Central memory CD4-positive, alpha-beta T cell (primary cell): ENCODE measurements at places on chromosomes 13 and 19.

GRCh38 chr13:31588316-31588715 is 151.0 kb upstream of the RXFP2 start:
- no peak for DNase-seq

DNA sequence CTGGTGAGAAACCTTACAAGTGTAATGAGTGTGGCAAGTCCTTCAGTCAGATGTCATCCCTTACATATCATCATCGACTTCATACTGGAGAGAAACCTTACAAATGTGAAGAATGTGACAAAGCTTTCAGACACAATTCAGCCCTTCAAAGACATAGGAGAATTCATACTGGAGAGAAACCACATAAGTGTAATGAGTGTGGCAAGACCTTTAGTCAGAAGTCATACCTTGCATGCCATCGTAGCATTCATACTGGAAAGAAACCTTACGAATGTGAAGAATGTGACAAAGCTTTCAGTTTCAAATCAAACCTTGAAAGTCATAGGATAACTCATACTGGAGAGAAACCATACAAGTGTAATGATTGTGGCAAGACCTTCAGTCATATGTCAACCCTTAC is 13.6 kb upstream of the ZNF765 start:
- no peak for DNase-seq

- no peak for DNase-seq
These were observed 62.3 kb downstream of the ZNF627 start for GRCh38 chr19:11659612-11660011.

DNA sequence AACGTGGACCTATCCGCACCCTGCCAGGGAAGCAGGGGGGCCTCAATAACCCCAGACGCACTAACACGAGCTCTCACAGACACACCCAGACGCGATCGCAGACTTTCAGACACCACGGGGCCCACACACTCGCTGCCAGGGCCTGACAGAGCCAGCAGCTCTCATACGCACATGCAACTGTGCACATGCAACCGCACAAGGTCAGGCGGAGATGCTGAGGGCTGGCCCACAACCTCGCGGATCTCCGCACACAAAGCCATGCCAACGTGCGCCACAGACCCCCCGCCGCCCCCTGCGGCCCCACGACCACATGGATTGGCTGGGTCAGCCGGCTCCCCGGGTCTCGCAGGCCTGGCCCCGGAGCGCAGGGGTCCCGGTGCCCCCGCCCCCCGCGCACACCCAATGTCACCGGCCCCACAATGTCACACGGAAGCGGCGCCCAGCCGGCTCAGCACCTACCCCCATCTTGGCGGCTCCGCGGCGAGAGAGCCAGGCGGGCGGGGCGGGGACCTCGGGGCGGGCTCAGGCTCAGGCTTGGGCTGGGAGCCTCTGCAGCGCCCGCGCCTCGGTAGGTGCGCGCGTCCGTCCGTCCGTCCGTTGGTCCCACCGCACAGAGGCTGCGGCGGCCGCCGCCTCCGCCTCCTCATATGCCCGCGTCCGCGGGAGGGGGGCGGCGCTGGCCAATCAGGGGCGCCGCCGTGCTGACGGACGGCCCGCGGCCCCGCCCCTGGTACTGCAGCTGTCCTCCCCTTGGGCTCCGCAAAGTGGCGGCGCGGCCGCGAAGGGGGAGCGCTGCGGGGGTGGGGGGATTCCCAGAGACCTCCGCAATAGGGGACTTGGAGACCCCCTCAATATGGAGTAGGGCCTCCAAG is at the start of gene ATP1A3:
Gene ATP1A3 (minus strand): TSS at position 619 of the 872 bp plus-strand sequence. CDS start 154 bp downstream, at position 465.
- DNase-seq: peak; percentile 51

DNA sequence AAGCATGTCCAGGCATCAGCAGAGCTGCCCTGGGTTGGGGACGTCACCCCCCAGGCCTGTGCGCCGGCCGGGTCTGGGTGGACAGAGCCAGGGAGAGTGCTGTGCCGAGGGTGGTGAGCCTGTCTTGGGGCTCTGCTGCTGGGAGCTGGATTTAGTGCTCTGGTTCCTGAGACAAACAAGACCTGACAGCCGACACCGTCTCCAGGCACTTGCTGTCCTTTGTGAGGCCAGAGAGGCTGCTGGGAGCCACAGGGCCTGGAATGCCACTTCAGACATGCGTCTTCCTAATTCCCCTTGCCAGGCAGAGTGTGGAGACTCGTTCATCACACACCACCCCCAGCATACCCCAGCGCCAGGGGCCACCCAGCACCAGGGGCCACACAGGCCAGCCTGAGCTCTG is 165.8 kb downstream of the KDM4B start:
- no peak for DNase-seq

DNA sequence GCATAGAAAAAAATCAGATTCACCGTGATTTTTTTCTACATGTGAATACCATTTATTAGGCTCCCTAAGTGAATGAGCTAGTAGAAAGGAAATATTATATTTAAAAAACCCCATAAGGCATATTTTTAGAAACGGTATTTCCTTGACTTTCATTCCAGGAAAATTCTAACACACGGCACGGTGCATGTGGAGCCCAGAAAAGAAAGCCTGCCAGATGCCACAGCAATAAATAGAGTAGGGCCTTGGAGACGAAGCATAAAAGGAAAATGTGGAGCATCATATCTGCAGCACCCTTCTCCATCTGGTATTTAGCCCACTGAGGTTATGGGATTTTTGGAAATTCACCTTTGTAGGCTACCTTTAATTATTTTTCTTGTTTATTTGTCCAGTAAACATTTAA is 314.4 kb downstream of the ENOX1 start:
- no peak for DNase-seq

DNA sequence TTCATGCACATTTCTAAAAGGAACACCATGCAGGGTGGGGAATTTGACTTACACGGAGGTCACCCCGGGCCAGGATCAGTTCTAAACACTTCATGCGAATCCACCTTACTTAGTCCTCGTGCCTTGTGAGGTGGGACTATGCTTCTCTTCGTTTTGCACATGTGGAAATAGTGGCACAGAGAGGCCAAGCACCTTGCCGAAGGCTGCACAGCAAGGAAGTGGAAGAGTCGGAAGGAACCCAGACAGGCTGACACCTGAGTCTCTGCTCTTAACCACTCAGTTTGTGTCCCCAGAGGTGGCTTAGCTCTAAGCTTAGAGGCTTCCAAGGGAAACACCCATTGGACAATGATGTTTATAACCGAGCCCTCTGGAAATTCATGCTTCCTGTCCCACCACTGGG is 150.1 kb downstream of the CACNA1A start:
- no peak for DNase-seq

DNA sequence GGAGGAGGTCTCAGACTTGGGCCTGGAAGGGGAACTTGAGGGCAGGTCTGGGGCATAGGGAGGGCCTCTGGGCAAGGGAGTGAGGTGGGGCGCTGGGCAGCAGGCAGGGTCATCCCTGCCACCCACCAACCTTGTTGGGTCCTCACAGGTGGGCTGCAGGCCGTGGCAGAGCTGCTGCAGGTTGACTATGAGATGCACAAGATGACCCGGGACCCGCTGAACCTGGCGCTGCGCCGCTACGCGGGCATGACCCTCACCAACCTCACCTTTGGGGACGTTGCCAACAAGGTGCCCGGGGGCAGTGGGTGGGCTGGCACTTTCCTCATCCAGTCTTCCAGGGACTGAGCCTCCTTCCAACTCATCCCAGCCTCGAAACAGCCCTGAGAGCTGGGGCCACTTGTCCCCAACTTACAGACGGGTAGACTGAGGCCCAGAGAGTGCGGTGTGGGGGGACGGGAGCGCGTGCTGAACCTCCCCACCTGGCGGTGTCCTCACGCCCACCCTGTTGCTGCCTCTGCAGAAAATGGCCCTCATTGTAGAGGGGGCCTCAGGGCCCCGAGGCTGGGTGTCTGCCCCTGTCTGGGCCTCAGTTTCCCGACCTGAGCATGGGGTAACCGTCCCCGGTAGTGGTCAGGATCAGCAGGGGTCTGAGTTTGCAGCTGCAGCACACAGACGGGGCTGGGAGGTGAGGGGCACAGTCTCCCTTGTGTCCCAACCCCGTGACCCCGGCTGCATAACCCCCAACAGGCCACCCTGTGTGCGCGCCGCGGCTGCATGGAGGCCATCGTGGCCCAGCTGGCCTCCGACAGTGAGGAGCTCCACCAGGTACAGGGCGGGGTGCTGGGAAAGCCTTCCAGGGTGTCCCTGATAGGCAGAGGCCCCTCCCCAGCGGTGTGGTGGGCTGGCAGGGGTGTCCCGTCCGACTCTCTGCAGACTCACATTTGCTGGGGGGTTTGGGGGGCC is 10.4 kb downstream of the APC2 start:
- no peak for DNase-seq

GRCh38 chr13:41465241-41465847 is 8.0 kb downstream of the RGCC start:
- DNase-seq: peak; percentile 92

DNA sequence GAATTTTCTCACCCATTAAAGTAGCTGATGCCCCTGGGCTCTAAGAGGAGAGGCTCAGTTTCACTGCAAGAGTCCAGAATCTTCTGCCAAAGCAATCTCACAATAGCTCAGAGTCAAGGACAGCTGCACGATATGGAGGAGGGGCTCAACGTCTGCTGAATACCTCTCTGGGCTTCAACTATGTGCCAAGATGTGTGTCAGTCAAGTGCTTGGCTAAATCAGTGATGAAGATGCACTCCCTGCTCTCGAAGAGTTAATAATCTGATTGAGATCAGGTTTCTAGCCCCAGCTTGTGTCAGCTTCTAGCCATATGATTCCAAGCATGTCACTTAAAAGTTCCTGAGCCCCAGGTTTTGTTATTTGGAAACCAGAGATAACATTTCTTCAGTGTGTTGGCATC is 46.8 kb downstream of the KLF12 start:
- no peak for DNase-seq
